Retina (tissue), 1 donor: ENCODE measurements at places on chromosomes 5 and 9.
A peak's percentile ranks its signal among the peaks of the same experiment; 100 is the strongest.

GRCh38 chr5:15609076-15609725 is 109.2 kb downstream of the FBXL7 start:
- DNase-seq: no peak

GRCh38 chr5:78776637-78777036 is 128.1 kb upstream of the LHFPL2 start:
- DNase-seq: no peak

DNA sequence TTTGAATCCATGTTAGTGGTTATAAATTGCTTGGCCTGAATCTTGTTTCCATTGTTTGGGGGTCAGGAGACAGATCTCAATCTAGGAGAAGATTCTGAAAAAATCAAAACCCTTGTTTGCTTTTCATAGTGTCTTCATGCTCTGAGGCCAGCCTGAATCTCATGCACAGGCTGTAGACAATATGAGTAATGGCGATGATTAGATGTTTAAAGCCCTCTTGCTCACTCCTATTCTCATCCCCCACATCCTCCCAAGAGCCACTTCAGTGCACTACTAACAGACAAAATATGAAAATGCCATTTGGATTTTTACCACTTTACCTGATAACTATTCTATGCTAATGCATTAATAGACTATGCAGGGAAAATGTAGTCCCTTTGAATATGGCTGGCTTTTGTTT is 129.4 kb downstream of the NUDT12 start:
- DNase-seq: no peak

GRCh38 chr9:116943970-116944369 is 256.9 kb downstream of the TRIM32 start:
- DNase-seq: no peak

DNA sequence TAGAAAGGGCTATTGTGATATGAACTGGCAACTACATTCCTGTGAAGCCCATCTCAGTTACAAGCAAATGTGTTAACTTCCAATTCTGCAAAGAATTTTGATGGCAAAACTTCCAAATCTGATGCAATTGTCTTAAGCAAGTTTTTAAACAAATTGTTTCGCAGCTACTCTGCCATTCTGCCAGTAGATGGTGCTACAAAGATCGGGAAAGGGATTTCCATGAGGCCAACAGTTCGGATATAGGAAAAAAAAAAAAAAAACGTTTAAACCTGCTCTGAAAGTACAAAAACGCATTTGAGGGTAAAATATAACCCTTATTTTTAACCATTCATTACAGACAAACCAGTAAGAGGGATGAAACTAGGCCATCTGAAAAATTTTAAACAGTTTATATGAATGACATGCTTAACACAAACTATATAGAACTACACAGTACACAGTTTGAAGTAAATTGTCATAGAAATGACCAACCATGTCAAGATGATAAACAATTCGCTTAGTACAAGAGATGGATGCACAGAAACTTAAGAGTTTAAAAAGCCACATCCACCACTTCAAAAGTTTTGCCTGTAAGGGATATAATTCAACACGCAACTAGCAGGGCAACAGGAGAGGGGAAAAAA is 2.2 kb downstream of the HNRNPA0 start:
- peak; percentile 54 for DNase-seq
